ENCODE measurements at places on chromosomes 3 and 15.

GRCh38 chr3:182671942-182672341, 121.4 kb upstream of the ATP11B start:
- no peak for DNase-seq

- no peak for DNase-seq
Observed at GRCh38 chr3:122097141-122097540, 42.0 kb downstream of the CD86 start.

DNA sequence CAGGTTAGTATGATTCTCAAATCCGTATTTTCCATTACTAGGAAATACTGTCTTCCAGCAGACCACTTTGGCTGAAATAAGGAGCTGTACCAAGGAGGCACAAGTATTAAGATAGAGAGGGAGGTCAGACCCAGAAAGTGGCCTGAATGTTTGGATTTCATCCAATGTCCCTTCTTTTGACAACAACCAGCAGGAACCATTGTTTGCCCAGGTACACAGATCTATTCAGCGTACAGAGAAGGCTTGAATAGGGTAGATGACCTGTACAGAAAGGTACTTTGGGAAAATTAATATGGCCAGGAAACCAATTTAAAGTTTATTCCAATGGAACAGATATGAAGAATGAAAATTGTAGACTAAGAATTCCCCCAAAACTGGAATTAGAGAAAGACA, 12.6 kb downstream of the MTHFS start:
- DNase-seq = no peak

GRCh38 chr3:58305882-58306711, at the start of the genes HTD2 and RPP14:
HTD2 (plus strand) TSS chr3:58306520; CDS start chr3:58317614, 11,094 bp downstream.
RPP14 (plus strand) TSS chr3:58306245; CDS start chr3:58310330, 4,085 bp downstream.
- DNase-seq = peak; percentile 98

GRCh38 chr15:74233851-74234597, 2.1 kb upstream of the CCDC33 start:
- DNase-seq = no peak

DNA sequence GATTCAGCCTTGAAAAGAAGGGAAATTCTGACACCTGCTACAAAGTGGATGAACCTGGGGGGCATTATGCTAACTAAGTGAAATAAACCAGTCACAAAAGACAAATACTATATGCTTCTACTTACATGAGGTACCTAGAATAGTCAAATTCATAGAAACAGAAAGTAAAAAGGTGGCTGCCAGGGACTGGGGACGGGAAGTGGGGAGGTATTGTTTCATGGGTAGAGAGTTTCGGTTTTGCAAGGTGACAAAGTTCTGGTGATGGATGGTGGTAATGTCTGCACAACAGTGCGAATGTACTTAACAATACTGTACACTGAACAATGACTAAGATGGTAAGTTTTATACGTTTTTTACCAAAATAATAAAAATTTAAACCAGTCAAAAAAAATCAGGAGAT, 4.8 kb downstream of the IDH2 start:
- DNase-seq = no peak

DNA sequence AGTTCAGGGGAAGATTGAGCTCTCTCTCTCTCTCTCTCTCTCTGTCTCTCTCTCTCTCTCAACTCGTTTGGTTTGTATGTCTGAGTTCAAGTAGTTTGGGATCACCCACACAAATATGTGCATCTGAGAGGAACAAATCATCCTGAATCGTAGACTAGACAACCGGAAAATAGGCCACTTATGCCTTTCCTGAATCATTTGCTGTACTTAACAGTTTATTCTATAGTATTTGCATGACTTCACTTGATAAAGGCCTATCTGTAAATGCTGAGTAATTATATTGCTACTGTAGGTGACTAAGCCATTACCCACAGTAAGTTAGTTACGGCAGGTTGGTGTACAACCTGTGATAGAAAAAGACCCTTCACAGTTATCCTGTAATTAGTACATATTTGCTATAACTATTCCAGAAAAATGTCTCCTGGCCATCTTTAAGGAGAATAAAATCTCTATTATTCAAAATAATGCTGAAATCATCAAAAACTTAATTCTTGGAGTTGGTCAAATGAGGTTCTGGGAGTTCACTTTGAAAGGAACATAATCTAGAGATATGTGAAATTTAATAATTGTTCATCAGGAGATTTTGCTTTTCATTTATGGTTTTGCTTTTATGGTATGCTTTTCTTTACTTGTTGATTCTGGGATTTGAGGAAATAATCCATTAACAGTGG, 31.1 kb downstream of the OXSM start:
- DNase-seq = no peak

- no peak for DNase-seq
Observed at GRCh38 chr3:156551261-156551660, 3.7 kb downstream of the SSR3 start.

GRCh38 chr3:59563072-59563605, 513.3 kb upstream of the CFAP20DC start:
- no peak for DNase-seq

GRCh38 chr15:85800478-85801123, 5.9 kb upstream of the KLHL25 start:
- no peak for DNase-seq

- no peak for DNase-seq
Observed at GRCh38 chr3:170410428-170411029, 8.1 kb upstream of the CLDN11 start.

GRCh38 chr3:87674397-87675161, 384.2 kb downstream of the CGGBP1 start:
- no peak for DNase-seq

- no peak for DNase-seq
Observed at GRCh38 chr15:86062646-86063243, 16.9 kb upstream of the AGBL1 start.

GRCh38 chr3:115512565-115513415, 110.5 kb upstream of the GAP43 start:
- peak; percentile 63 for DNase-seq

- no peak for DNase-seq
Observed at GRCh38 chr3:164779816-164780215, 298.5 kb downstream of the SI start.

DNA sequence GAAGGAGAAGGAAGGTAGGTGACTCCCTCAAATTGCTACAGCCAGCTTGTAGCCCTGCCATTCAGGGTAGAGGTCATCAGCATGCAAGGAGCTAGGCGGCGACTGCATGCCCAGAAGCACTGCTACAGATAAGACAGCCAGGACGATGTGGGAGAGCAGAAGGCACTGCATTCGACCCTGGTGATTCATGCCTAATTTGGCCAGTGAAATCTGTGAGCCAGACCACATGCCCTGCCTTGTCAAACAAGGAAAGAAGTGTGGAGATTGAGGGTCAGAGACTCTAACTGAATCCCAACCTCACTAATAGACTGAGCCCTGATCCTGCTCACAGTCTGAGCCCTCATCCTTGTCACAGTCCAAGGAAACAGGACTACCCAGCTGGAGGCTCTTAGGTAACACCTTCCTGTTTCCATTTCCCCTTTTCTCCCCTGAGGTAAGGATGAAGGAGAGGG, 86.6 kb downstream of the LINGO1 start:
- peak; percentile 17 for DNase-seq

DNA sequence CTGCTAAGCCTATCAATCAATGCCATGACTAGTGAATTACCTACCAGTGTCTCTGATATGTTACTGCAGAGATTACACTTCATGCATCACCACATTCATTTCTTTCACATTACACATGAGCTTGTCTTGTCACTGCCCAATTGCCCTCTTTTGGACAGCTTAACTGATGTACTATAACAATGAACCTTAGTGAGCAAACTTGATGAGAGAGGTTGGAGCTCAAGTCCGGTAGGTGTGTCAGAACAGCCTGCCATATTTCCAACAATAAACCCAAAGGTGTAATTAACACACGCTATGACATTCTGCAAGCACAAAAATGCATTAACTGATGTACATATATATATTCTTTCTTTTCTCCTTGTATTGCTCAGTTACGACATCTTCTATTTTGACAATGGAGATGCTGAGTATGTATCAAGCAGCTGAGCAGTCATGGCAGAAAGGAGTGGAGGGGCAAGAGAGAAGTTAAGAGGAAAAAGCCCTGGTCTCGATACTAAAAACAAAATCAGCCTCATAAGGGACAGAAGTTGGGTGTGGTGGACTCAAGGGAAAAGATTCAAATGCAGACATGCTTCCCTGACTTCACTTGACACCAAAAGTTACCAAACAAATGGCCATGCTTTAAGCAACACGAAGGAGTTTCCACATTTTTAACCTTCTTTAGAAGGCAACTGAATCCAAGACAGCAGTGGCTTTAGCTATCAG, 538.2 kb downstream of the FOXP1 start:
- DNase-seq = no peak

DNA sequence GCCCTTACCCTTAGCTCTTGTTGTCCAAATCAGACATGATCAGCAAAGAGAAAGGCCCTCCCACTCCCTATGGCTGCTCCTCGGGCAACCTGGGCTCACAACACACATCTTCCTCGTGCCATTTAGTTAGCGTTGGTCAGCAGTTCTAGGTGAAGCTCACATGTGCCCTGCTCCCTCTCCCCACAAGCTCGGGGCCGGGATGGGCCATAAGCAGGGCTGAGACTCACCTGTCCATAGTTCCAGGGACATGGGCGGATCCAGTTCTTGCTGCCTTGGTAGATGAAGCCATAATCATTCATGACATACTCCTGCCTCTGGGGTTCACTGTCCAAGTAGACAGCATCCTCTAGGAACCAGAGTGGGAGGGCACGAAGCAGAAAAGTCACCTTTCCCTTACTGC, 10.4 kb downstream of the TGM5 start:
- DNase-seq = no peak

DNA sequence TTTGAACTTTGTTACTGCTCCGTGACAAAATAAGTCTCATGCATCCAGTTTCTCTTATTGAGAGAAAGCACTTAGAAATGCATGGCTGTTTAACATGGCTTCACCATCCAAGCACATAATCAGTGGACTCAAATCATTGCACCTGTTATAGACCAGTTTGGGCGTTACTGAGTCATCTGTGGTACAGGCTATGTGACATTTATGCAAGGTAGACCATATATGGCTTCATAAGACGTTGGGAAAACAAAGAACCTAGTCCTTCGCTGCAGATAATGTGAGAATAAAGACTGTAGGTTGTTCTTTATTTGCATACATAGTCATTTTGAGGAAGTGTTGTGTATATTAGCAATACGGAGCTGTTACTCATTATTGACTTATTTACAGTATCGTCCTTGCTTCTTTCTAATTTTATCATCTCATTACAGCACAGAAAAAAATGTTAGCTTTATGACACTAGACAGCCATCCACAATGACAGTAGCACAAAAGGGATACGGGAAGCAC, 374.7 kb downstream of the IL5RA start:
- DNase-seq = no peak

GRCh38 chr15:80578206-80578595, 116.9 kb upstream of the ABHD17C start:
- DNase-seq = no peak

- DNase-seq = peak; percentile 83
Observed at GRCh38 chr15:65245096-65245856, 34.0 kb upstream of the CILP start.

DNA sequence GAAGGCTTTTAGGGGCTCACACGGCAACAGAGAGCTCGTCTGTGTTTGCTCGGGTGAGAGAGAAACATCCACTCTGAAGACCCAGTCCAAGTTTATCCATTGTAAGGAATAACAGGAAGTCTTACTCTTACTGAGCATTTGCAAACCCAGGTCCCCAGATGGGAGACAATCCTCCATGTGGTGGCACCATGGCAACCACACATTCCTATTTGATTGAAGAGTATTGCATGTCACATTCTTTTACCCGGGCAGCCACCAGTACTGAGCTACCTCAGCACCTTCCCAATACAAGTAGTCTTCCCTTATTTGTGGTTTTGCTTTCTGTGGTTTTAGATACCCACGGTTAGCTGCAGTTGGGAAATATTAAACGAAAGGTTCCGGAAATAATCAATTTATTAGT, 302.9 kb upstream of the RASGRP1 start:
- no peak for DNase-seq

Data from right hindlimb (tissue), 1 donor.